ENCODE measurements at places on chromosomes 2 and 18. TPM values are rescaled to one million over a fixed set of nuclear protein-coding genes. Genes with fewer than 3 reads are reported as not detected.
A peak's percentile ranks its signal among the peaks of the same experiment; 100 is the strongest.

GRCh38 chr2:66366619-66367018, 68.3 kb upstream of the MEIS1 start:
- DNase-seq, result no peak

GRCh38 chr2:120556911-120557310, 178.8 kb upstream of the GLI2 start:
- DNase-seq, result no peak

Gene ZBTB7C
- 18.6 TPM for polyA plus RNA-seq

DNA sequence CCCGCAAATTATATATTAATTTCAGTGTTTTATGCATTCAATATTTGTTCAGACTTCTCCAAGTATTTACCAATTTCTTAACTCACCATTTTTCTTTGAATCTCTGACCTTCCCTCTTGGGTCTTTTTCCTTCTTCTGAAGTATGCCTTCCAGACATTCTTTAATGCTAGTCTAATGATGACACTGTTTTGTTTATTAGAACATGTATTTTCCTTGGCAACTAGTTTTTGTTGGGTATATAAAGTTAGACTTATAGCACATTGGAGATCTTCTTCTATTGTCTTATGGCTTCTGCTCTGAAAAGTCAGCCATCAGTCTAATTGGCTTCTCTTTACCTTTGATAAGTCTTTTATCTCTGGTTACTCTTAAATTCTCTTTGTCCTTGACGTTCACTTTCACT, 423.2 kb upstream of the NRP2 start:
- no peak for DNase-seq

DNA sequence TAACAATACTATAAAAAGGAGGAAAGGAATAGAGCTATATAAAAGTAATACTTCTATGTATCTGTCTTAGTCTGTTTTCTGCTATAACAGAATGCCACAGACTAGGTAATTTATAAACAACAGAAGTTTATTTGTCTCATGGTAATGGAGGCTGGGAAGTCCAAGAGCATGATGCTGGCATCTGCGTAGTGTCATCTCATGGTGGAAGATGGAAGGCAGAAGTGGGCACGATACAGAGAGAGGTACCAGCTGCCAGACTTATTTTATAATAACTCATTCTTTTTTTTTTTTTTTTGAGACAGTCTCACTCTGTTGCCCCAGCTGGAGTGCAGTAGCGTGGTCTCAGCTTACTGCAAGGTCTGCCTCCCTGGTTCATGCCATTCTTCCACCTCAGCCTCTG, 4.3 kb downstream of the DHX57 start:
- no peak for DNase-seq

Gene DYSF
- polyA plus RNA-seq, result 2.4 TPM

DNA sequence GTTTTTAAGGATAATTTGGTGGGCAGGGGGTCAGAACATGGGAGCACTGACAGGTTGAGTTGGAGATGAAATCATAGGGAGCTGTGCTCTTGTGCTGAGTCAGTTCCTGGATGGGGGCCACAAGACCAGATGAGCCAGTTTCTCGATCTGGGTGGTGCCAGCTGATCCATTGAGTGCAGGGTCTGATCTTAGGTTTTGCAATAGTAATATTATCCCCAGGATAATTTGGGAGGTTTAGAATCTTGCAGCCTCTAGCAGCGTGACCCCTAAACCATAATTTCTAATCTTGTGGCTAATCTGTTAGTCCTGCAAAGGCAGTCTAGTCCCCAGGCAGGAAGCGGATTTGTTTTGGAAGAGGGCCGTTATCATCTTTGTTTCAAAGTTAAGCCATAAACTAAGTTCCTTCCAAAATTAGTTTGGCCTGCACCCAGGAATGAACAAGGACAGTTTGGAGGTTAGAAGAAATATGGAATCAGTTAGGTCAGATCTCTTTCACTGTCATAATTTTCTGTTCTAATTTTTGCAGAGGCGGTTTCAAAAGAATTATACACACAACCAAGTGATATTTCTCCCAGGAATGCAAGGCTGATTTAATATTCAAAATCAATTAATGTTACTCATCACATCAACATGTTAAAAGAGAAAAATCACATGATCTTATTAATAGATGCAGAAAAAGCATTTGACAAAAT, 23.0 kb downstream of the DBI start:
- DNase-seq, result no peak

Gene CD28
- 2.5 TPM for polyA plus RNA-seq

Gene PROKR1
- polyA plus RNA-seq, result 0.20 TPM

DNA sequence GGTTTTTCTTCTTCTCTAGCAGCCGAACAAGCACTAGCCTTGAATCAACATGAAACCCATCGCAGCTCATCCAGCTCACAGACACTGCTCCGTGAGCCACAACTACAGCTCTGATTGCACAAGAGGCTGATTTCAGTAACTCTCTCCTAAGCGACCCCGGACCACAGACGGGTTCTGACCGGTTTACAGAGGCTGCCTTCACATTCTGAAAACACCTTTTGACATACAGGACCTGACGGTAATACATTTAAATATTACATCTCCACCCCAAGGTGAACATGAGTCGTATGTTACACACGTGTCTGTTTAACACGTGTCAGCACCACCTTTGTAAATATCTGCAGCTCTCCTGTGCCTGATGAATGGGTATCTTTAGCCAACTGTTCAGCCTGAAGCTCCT, 120.7 kb downstream of the TMEM18 start:
- DNase-seq, result no peak

GRCh38 chr2:57614988-57615387, 431.6 kb upstream of the VRK2 start:
- no peak for DNase-seq

DNA sequence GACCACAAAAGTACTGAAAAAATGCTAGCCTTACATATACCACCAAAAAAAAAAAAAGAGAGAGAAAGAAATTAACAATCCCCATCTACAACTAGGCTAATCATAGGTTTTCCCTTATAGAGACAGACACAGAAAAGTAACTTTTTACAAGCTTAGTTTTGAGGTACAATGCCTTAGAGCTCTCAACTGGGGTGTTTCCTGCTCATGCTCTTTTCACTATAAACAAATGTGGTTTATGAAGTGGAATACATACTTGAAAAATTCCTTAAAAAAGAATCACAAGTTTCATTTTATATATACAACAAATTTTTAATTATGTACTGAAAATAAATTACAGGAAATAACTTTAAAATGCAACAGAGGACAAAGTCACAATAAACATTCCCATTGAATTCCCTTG, 82.5 kb downstream of the ATL2 start:
- no peak for DNase-seq

DNA sequence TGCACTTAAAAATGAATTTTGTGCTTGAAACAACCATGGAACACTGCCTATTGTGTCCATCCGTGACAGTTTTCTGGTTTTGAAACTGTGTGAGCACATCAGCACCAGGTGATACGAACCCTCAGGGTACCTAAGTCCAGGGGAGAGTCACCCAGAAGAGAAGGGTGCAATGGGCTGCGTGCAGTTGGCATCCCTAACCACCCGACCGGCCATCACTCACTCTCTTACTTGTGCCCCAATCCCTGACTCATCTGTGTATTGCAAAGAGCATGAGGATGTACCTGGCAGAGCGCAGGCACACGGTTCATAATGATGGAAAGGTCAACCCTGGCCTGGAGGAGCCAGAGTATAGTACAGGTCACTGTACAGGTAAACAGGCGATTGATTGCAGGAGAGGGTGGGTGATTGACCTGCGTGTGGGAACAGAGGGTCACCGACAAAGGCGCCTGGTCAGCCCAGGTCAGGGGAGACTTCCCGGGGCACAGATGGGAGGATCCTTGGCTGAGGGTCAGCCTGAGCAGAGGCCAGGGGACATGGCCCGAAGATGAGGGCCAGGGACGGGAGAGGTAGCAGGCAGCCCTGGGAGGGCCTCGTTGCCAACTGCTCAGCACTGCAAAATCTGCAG, 160.3 kb downstream of the SEPTIN10 start:
- peak; percentile 56 for DNase-seq

DNA sequence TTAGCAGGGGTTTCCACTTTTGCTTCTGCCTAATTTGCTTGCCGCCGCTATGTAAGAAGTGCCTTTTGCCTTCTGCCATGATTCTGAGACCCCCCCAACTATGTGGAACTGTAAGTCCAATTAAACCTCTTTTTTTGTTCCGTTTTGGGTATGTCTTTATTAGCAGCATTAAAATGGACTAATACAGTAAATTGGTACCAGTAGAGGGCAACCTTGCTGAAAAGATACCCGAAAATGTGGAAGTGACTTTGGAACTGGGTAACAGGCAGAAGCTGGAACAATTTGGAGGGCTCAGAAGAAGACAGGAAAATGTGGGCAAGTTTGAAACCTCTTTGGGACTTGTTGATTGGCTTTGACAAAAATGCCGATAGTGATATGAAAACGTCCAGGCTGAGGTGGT, 216.1 kb upstream of the FSIP2 start:
- DNase-seq, result no peak

- DNase-seq, result no peak
Observed at GRCh38 chr2:219569635-219570034, 1.7 kb downstream of the OBSL1 start.

GRCh38 chr2:165864296-165864695, 70.2 kb upstream of the GALNT3 start:
- DNase-seq, result no peak

GRCh38 chr2:168025487-168026202, 221.8 kb downstream of the STK39 start:
- no peak for DNase-seq

- DNase-seq, result no peak
Observed at GRCh38 chr2:67948506-67948905, 114.3 kb downstream of the C1D start.

DNA sequence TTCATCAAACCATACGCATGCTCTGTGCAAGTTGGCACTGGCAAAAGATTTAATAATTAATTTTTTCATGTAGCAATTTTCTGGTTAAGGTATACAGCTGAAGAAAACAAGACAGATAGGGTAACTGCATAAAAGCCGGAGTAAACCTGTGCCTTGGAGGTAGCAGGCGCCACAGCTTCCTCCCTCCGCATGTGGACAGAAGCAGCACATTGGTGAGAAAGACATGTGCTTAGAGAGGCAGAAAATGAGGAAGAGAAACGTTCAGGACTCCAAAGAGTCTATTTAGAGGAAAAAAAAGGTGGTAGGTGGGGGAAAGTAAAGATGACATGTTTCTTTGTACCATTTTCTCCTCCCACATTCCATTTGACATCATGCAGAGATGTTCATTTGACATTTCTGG, 9.3 kb downstream of the ST6GAL2 start:
- DNase-seq, result no peak

DNA sequence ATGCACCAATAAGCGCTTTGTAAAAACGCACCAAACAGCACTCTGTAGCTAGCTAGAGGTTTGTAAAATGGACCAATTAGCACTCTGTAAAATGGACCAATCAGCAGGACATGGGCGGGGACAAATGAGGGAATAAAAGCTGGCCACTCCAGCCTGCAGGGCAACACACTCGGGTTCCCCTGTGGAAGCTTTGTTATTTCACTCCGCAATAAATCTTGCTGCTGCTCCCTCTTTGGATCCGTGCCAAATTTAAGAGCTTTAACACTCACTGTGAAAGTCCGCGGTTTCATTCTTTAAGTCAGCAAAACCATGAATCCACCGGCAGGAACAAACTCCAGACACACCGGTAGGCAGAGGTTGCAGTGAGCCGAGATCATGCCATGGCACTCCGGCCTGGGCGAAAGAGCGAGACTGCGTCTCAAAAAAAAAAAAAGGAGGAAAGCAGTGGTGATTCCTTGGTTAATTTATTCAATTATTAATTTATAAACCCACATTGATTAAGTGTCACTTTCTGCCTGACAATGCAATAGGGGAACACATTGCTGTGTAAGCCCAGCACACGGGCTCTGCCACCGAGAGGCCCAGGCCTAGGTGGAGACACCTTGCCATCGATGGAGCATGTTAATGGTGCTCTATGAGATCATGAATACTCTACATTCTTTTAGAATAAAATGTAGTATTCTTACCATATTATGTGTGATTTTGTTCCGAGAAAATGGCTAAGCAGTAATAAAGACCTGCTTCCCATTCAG, 687.6 kb upstream of the HS6ST1 start:
- DNase-seq, result no peak

- no peak for DNase-seq
Observed at GRCh38 chr2:109346601-109347228, 217.7 kb downstream of the SH3RF3 start.
